Daoy (cell line): ENCODE measurements at places on chromosomes 7 and 10.

DNA sequence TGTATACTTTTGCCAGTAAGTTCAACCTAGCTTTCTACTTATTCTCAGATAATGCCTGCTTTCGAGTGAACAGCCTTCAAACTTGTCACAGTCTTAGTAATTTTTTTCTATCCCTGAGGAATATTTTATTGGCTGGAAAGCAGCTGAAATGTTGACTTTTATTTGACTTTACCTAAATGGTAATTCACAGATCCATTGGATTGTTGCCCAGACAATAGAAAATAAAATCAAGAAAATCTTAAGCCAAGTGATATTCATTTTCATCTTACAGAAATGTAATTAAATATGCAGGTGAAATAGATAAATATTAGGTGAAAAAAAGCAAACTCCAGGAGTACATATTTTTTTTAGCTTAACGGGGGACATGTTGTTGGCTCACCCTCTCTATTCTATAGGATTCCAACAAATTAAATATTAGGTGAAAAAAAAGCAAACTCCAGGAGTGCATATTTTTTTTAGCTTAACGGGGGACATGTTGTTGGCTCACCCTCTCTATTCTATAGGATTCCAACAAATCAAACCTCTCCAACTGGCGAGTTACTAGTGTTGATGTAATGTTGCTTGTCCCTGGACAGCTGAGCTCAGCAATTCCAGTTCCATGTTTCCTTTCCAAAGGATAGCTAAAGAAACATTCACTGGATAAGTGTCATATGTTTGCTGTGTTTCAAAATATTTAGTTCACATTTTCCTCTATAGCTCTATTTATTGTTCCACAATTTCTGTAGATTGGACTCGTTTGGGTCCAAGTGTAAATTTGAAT, 4.2 kb downstream of the TMEM26 start:
- no peak for DNase-seq

DNA sequence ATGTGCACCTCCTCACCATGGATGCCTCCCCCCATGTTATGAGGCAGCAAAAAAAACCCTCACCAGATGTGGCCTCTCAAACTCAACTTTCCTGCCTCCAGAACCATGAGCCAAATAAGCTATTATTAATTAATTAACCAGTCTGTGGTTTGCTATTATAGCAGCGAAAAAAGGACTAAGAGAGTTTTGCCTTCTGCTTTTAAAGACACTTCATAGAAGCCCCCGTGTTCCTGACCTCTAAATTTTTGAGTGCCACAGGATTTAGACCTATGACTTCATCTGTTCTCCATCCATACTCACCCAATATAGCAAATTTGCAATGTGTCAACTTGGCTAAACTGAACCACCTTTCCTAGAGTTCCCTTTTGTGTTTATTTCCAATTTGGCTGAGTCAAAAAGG, 9.2 kb upstream of the SEMA3E start:
- no peak for DNase-seq

- no peak for DNase-seq
These were observed 185.9 kb upstream of the ASAH2 start for GRCh38 chr10:50437248-50437647.

GRCh38 chr7:37031571-37032257, 307.4 kb upstream of the AOAH start:
- DNase-seq = peak; percentile 100

GRCh38 chr7:91233212-91233611, 31.0 kb upstream of the FZD1 start:
- no peak for DNase-seq

GRCh38 chr10:69913606-69914382, 112.1 kb downstream of the COL13A1 start:
- no peak for DNase-seq

DNA sequence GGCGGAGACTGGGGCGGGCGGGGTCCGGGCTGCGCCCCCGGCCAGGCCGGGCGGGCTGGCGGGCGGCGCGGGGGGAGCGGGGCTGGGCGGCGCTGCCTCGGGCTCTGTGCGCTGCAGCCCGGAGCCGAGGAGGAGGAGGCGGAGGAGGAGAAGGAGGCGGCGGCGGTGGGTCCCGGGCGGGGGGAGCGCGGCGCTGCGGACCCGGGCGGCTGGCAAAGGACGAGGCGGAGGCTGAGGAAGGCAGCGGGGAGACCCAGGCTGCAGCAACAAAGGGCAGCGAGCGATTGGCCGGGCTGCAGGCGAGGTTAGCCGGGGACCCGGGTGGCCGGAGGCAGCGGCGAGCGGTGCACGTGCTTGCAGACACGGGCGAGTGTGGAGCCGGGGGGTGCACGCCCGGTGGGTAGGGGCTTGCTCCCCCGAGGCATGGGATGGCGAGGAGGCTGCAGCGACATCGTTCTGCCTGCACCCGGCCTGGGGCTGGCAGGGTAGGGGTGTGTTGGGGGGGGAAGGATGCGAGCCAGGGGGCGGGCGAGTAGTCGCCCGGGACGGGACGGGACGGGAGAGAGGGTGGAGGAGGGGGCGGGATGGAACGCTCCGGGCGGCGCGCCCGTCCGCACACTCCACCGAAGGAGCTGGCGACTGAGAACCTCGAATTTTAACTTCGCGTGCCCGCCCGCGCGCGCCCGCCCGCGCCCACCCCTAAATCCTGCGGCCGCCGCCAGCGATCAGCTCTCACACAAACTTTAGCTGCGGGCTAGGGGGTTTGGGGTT, 844 bp upstream of the KAT6B start:
- DNase-seq = no peak

GRCh38 chr10:9921544-9921943, 1096.1 kb upstream of the CELF2 start:
- DNase-seq = no peak

DNA sequence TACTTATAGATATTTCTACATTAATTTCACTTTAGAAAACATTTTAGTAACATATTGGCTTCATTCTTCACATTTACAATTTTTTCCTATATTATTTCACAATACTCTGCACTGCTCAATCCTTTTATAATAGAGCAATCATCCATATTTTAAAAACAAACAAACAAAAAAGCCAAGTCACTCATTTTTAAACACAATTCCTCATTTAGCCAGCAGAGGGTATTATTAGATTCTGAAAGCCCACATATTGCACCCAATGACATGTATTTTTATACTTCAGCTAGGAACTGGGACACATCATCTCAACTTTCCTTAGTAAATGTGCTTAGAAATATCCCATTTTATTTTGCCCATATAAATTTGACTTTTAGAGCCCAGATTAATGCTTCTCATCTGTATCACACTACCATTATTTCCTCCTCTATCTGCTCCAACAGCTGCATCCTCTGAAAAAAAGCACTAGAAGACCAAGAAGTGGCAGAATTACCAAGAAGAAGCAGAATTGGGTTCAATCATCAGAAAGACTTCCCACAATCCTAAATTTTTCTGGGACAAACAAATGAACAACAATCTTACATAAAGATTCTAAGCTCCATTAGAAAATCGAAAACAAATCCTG, 29.5 kb downstream of the CTNNA3 start:
- DNase-seq = no peak

DNA sequence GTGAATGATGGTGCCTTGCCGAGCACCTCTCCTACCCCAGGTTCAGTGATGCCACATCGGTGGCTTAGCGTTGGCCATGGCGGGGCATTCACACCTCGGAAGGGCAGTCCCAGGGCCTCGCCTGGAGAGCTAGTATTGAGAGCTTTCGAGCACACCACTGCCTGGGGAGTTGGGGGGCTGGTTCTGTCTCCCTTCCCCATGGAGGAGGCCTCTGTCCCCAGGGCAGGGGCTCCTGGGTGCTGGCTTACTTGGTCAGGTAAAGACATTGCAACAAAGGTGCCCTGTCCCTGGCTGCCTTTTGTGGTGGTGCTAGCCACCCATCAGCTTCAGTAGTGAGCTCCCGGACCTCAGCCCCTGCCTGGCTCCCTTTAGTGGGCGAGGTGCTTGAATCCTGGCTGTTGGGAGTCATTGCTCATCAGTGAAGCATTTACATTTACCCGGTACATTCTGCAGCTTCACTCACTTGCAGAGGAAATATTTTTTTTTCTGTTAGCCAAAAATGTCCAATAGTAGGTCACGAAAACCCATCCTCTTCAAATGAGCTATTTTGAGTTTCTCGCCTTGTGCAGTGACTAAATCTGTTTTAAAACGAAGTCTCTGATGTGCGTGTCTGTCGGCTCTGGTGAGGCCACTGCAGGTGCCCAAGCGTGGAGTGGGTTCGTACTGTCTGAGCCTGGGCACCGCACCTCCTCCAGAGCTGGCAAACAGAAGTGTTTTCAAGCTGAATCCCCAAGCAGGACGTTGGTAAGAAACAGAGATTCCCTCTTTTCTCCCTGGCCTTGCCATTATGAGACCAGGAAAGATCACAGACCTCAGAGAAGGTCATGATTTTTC, 95.5 kb downstream of the INPP5A start:
- no peak for DNase-seq

DNA sequence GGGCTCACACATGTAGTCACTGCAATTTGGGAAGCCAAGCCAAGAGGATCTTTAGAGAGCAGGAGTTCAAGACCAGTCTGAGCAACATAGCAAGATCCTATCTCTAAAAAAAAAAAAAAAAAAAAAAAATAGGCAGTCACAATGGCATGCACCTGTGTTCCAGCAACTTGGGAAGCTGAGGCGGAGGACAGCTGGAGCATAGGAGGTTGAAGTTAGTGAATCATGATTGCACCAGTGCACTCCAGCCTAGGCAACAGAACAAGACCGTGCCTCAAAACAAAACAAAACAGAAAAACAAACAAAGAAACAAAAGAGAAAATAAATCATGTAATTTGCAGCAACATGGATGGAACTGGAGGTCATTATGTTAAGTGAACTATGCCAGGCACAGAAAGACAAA, 33.6 kb upstream of the BICC1 start:
- DNase-seq = no peak

DNA sequence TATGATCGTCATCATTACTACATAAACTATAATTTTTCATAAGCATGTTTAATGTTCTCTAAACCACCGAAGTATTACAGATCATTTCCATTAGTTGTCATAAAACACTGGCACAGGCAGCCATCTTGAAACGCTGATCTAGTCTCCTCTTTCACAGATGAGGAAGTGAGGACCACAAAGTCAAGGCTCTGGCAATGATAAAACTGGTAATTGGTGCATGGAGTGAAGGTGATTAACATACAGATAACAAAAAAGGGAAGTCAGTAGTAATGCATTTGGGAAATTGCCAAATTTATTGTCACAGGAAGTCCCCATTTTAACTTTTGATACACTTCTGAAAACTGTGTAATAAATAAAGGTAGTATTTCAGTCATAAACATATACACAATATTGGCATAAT, 49.3 kb downstream of the FBXL13 start:
- no peak for DNase-seq

GRCh38 chr10:78852466-78853240, 216.1 kb upstream of the ZMIZ1 start:
- peak; percentile 16 for DNase-seq

- DNase-seq = no peak
These were observed 54.8 kb upstream of the TNKS2 start for GRCh38 chr10:91743465-91743864.

GRCh38 chr10:78062296-78062695, 28.6 kb downstream of the RPS24 start:
- DNase-seq = no peak

GRCh38 chr7:3318874-3319273, 17.8 kb downstream of the SDK1 start:
- no peak for DNase-seq

DNA sequence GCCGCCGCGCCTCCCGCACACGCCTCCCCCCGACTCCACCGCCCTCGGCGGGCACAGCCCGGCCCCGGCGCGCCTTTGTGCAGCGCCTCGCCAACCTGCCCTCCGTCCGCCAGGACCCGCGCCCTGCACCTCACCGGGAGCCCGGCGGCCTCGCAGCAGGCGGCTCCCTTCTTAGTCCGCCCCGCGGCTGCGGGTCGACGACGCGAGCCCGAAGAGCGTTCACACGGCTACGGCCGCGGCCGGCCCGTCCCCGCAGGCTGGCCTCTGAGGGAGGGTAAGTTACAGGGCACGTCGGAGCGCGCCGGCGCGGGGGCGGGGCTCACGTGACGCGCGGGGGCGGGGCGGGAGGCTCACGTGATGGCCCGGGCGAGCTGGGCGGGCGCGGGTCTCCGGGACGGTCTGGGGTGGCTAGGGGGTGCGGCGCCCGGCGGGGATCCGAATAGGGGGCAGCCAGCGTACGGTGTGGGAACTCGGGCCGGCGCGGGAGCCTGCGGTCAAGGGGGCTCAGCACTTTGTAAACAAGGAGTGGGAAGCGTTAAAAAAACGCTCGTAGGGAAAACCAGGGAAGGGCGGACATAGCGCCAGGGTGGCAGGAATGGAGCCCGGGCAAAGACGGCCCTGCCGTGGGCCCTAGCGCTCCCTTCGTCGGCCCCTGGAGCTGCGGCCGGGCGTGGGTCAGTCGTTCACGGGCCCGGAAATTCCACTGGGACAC, at the start of gene ARHGAP12:
ARHGAP12 (minus strand) TSS at position 283 of the 712 bp plus-strand sequence. CDS start 19,976 bp downstream, outside the sequence.
- DNase-seq = peak; percentile 89

- DNase-seq = no peak
These were observed 156.7 kb upstream of the NPVF start for GRCh38 chr7:25384788-25385505.

DNA sequence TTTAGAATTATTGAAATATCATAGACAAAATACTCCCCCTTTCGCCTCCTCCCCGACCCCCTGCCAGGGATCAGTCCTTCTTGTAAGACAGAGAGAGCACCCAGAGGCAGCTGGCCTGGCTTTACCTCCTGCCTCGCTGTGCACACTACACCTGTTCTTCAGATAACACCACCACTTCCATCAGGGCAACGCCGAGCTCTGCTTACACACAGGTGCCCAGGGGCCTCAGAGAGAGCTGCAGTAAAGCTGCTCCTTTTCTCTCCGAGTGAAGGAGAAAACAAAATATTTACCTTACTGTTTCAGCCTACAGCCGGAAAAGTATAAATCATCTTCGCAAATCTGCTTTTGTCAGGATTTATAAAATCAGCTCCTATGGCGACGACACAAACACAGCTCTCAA, 80.7 kb downstream of the HIPK2 start:
- no peak for DNase-seq
